Fibroblast of lung (primary cell): ENCODE measurements at places on chromosomes 3 and 15. TPM values are rescaled to one million over a fixed set of nuclear protein-coding genes. Genes with fewer than 3 reads are reported as not detected.
A peak's percentile ranks its signal among the peaks of the same experiment; 100 is the strongest.

DNA sequence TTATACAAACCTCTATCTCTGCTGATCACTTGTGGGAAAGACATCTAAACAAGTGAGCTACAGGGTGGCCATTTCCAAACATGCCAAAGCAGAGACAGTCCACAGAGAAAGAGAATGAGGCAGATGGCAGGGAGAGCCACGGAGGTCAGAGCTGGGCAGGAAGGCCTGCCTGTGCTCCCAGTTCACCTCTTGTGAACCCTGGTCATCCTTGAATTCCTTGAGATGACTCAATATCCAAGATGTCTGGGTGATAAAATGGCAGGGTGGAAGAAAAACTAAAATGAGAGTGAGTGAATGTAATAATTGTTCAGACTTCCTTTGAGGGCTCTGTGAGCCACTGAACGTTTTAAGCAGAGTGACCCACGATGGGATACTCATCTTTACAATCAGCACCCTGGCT, 104.8 kb downstream of the PLCH1 start:
- DNase-seq = no peak

DNA sequence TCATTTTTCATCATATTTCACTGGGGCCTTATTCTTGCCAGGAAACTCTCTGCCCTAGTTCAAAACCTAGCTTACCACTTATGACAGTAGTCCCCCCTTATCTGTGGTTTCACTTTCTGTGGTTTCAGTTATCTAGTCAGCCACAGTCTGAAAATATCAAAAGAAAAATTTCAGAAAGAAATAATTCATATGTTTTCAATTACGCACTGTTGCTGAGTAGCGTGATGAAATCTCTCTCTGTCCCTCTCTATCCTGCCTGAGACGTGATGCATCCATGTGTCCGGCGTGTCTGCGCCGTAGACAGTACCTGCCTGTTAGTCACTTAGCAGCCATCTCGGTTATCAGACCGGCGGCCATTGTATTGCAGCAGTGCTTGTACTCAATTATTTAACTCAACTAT, 369.9 kb upstream of the MCTP2 start:
- peak; percentile 5 for DNase-seq

GRCh38 chr3:122510878-122511535, 3.7 kb downstream of the KPNA1 start:
- DNase-seq = no peak

GRCh38 chr3:43017593-43018195, 38.6 kb downstream of the GASK1A start:
- DNase-seq = no peak

GRCh38 chr3:9036404-9037131, 73.3 kb upstream of the RAD18 start:
- peak; percentile 93 for DNase-seq

GRCh38 chr15:98909968-98910885, 97.4 kb downstream of the PGPEP1L start:
- no peak for DNase-seq

DNA sequence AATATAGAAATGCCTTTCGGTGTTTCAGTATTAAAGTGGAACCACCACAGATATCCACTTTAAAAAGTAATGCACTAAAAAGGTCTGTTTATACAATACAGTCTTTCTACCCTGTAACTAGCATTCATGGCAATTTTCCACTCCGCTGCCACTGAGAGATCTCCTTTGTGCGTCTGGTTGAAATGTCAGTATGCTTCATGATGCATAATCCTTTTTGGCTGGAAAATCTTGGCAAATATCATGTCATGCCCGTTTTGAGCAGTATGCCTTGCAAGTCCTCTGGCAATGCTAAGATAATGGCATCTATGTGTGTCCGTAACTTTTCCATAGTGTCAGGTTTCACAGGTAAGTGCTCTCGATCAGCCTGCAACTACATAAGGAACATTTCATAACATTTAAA, 30.8 kb upstream of the ARF4 start:
- peak; percentile 7 for DNase-seq

- DNase-seq = peak; percentile 50
Measured at GRCh38 chr3:35946121-35946853, 307.0 kb downstream of the ARPP21 start.

DNA sequence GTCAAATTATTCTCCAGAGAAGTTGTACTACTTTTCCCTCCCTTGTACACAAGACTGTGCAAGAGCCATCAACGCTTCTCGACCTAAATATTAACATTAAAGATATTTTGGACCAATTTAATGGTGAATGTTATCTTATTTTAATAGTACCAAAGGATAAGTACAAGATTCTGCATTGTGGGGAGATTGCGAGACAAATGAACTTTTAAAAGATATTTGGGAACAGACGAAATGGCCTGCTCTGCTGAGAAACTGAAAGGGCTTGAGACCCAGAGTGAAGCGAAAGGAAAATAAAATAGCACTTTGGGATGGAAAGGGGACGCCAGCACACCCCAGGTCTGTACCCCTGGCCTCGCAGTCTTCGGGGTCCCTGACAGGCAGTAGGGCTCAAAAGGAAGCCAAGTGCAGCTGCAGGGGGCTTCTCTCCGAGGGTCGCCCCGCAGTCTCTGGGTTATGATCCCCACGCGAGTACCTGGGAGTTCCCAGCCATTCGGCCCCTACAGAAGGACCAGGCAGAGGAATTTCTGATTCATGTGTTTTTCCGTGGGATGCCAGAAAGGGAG, 97.6 kb upstream of the VGLL3 start:
- DNase-seq = peak; percentile 55

DNA sequence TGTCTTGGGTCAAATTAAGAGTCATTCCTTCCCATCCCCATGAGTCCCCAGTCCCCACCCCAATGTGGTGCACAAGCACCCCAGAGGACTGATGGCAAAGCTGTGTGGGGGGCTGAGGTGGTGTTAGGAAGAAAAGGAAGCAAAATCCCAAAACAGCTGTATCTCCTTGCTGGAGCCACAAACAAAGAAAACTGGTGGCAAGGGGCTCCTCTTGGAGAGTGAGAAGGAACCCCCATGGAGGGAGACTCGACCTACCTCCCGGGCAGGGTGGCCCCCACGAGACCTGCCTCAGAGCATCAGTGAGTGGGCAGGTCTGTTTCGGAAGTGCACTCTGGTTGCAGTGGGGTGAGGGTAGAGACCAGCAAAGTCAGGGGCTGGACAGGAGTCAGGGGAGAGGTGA, 29.2 kb downstream of the PRR23E start:
- DNase-seq = no peak

DNA sequence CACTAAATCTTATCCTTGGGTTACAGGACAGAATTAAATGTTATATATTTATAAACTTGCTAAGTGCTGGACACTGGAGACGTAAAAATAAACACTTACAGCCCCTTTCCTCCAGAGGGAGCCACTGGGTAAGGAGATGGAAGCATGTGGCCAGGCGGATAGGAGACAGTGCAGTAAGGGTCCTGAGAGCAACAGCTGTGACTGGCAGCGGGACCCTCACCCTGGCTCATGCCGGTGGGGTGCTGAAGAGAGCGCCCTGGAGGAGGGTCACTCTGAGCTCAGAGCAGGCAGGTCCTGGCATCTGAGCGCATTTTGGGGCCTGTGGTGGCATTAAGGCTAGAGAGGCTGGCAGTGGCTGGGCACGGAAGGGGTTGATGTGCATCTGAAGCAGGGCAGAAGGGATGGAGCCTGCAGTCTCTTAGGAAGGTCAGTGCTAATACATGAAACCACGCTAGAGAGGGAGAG, 16.0 kb downstream of the SEC61A1 start:
- DNase-seq = peak; percentile 59

DNA sequence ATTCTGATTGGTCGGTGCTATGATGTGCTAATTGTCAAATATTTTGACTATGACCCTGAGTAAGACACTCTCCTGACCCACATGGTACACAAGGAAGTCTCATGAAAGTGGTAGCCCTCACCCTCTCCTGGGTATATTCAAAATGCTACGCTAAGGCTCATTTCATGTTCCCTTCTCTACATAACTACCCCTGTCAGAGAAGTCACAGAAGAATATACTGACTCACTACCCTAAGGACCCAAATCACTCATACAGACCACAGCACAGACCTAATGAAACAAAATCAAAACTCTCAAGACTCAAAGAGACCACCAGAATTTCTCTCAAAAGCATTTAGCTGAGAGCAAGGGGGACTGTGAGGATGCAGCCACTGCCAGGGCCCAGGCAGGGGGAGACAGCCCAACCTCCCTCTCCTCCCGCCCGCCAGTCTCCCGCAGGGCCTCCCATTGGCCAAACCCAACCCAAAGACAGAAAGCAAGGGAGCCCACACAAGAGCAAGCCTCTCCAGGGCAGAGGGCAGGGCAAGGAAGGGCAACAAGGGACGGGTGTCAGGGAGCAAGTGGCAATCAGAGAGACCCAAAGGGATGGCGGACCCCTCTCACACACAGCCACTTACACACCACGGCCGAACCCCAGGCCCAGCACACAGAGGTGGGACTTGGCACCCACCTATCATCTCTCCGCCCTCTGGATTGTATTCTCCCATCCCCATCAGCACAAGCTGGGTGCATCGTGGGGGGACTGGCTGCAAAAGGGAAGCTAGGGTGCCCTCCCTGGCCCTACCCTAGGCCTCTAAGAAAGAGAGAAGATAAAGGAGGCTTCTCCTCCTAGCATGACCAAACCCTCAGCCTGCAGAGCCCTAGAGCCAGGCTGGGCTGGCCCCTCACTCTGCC, 41.6 kb downstream of the MEGF11 start:
- DNase-seq = no peak

DNA sequence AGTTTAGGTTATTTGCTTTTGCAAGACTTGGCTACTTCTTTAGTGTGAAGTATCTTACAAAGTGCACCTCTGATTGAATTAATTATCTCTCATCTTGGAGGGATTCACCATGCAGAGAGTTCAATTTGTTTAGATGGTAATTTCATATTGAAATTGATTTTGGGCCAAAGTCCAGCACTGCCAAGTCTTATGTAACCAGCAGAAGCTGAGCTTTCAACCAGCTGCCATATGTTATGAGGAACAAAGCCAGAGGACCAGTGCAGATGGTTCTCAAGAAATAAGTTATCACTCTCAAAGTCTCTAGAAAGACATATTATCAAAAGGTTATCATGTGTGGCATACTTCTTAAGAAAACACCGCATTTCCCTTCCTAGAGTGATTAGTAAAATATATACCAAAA, 29.0 kb downstream of the ABHD6 start:
- no peak for DNase-seq

DNA sequence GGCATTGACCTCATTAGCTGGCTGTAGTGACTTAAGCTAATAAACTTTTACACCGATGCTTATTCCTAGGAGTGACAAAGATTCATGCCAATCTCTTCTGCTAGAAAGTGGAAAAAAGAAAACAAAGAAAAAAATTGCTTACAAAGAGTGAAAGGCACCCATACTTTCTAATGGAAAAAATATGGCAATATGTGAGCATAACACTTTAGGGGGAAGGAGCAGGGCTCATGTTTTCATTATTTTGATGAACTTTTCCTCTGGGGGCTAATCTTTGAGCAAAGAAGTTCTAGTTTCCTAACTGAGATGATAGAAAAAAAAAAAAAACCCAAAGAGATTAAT, 94.8 kb upstream of the THRB start:
- no peak for DNase-seq

DNA sequence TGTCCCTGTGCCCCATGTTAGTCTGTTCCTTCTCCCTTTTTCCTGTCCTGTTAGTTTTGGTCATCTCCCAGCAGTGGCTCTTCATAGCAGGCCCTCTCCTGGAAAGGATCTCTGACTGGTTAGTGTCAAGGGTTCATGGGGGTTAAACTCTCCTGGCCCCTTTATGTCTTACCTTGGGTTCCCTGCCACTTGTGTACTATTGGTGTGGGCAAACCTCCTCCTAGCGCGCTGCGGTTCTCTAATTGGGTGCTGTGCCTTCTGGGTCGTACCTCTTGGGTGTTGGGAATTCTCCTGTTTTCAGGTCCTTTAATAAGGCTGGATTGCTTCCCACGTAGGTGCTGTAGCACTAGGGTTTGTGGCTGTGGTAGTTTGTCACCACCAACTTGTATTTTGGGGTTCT, 18.8 kb downstream of the GMPS start:
- DNase-seq = no peak

DNA sequence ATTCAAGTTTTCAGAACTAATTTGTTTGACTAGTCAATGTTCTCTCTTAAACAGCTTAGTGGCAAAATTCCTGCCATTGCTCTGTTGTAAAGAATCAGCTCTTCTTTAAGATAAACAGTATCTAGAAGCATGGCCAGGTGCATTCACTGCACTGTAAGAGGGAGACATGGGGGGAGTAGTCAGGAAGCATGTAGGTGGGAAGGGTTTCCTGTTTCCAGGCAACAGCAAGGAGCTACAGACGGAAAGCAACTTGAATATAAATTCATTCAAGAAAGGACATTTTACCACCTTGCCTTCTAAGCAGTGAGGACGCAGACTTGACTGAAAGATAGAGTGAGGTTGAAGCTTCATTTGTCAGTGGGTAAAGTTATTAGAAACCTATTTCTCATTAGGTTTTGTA, 55.3 kb downstream of the BBX start:
- no peak for DNase-seq

- DNase-seq = peak; percentile 39
Measured at GRCh38 chr15:81480645-81481053, 106.6 kb upstream of the TMC3 start.

DNA sequence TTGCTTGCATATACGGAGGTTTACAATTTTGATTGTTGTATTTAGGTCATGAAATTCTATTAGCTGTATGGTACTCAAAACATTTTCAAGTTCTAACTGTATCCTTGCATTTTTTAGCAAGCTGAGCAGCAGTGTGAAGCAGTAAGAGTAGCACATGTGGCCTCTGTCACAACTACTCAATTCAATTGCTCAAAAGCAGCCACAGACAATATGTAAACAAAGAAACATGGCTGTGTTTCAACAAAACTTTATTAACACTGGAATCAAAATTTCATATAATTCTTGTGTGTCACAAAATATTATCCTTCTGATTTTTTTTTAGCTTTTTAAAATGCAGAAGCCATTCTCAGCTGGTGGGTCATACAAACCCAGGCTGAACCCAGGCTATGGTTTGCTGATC, 266.7 kb upstream of the LRRN1 start:
- no peak for DNase-seq

TMEM266 gene
- total RNA-seq = 0.26 and 0.33 TPM in 2 replicates

EPHB1 gene
- 0.50 TPM in 1 of 2 replicates, not detected in the other for total RNA-seq

DAZL gene
- not detected in 2 replicates for total RNA-seq

GOLGA8T gene
- total RNA-seq = 0.17 and 0.26 TPM in 2 replicates

XCR1 gene
- total RNA-seq = under 0.01 TPM in 1 of 2 replicates, not detected in the other

CCDC54 gene
- not detected in 2 replicates for total RNA-seq

CPLX3 gene
- not detected in 2 replicates for total RNA-seq

LTF gene
- total RNA-seq = not detected in 2 replicates

HYKK gene
- total RNA-seq = 2.0 and 2.6 TPM in 2 replicates

RGMA gene
- total RNA-seq = 1.3 and 1.5 TPM in 2 replicates

SPTBN5 gene
- total RNA-seq = 0.26 and 0.66 TPM in 2 replicates

ZNF662 gene
- total RNA-seq = 3.3 and 5.6 TPM in 2 replicates
